Cortex of kidney (tissue), 1 donor: ENCODE measurements at places on chromosomes 4 and X.

DNA sequence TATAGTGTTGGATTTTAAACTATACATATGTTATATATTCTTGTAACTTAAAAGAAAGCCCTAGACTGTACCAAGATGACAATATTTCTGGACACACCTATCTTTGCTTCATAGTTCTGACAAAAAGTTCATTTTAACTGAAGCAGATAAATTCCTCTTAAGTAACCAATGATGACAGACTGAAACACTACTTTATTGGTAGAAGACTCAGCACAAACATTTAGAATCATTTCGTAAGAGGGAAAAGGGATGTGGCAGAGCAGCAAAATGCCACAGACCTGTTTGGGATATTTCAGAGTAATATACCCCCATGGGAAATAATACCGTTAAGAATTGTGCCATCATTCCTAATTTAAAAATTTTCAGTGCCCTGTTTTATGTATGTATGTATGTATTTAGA is 56.2 kb downstream of the APOO start:
- DNase-seq = no peak

- DNase-seq = no peak
Observed at GRCh38 chrX:100609591-100609990, 24.9 kb downstream of the TNMD start.

GRCh38 chr4:10816571-10816970 is 132.0 kb upstream of the CLNK start:
- DNase-seq = no peak

- no peak for DNase-seq
Observed at GRCh38 chr4:176256921-176257320, 12.1 kb downstream of the ASB5 start.

- DNase-seq = no peak
Observed at GRCh38 chrX:96424007-96424406, 260.6 kb upstream of the DIAPH2 start.

- no peak for DNase-seq
Observed at GRCh38 chr4:105709081-105709450, 482 bp downstream of the GSTCD start.

DNA sequence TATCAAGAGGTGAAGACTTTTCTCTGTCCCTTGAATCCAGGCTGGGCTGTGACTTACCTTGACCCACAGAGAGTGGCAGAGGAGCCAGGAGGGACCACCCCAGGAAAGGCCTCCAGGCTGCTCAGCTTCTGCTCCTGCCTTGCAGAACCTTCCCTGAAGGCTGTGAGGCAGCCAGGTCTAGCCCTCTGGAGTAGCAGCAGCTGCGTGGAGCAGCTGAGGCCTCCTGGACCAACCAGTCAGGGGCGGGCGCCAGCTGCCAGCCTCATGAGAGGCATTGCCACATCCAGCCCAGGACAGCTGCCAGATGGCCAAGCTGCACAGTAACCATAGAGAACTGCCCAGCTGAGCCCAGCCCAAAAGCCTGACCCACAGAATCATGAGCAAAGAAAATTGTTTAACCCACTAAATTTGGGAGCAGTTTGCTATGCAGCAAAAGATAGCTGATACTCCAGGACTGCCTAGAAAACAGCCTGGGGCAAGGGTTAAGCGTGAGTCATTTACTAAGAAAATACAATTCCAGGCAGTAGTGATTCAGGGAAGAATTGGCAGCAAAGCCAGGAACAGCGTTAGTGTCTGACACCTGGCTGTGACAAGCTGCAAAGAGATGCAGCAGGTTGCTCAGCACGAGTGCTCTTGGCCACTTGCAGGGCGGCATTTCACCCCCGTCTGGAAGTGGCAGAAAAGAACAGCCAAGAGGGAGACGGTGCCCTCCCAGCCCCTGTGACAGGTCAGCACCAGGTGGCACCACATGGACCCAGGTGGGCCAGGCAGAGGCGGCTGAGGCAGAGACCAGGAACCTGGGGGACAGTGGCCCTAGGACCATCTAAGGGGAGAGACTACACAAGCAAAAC is 14.7 kb upstream of the PDE6B start:
- no peak for DNase-seq

GRCh38 chr4:170270628-170271027 is 180.9 kb upstream of the AADAT start:
- DNase-seq = no peak
